ENCODE measurements at places on chromosomes 2 and 18. TPM values are rescaled to one million over a fixed set of nuclear protein-coding genes. Genes with fewer than 3 reads are reported as not detected.

NEU2 gene
- total RNA-seq: not detected

CCDC150 gene
- 1.0 TPM for total RNA-seq

PID1 gene
- 48.7 TPM for total RNA-seq

LONRF2 gene
- 23.8 TPM for total RNA-seq

DNA sequence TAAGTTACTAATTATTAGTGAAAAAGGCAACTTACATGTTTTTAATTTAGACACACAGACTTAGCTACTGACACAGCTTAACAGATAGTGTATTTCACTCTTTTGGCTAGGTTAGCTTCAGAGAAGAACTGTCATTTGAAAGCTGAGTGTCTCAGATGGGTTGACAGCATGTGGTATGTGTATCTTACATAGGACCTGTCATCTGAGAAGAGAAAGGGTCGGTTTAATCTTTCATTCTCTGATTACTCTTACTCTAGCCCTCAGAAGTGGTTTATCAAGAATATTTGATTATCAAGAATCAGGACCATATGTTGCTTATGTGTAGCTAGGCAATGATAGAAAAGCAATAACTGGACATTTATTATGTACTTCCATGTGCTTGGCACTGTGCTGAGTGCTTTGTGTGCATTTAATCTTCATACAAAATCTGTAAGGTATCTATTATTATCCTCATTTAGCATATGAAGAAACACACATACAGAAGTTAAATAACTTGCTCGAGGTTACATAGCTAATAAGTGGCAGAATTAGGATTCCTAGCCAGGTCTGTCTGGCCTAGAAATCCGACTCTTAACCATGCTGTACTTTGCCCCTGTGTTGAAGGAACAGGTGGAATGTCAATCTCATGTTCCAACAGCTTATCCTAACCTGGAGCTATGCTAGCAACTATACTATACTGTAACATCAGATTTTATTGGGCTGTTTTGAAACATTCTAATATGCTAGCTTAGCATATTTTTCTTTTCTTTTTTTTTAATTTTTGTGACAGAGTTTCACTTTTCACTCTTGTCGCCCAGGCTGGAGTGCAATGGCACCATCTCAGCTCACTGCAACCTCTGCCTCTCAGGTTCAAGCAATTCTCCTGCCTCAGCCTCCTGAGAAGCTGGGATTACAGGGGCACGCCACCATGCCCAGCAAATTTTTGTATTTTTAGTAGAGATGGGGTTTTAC, 28.4 kb downstream of the CFLAR start:
- ATAC-seq: no peak

- no peak for ATAC-seq
Measured at GRCh38 chr2:129375632-129376425, 603.6 kb upstream of the RAB6C start.

DNA sequence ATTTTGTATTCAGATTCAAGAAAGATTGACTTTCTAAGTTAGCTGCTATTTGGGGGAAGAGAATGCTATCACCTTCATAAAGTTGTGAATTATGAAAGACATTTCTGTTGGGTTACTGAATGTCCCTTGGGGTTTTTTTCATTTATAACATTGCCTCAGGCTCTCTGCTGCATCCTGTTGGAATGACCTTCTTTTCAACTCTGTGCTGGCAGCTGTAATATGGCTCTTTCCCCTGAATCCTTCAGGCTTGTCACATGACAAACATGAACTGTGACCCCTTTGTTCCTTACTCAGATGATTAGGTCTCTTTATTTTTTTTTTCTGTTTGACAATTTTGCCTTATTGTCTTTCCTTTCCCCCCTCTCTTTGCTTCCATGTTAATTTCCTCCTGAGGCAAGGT, 159.8 kb downstream of the TAF4B start:
- peak; percentile 60 for ATAC-seq

GRCh38 chr2:149741646-149742045, 154.1 kb upstream of the MMADHC start:
- ATAC-seq: no peak

GRCh38 chr2:174826051-174826450, 61.8 kb upstream of the CHRNA1 start:
- ATAC-seq: no peak

DNA sequence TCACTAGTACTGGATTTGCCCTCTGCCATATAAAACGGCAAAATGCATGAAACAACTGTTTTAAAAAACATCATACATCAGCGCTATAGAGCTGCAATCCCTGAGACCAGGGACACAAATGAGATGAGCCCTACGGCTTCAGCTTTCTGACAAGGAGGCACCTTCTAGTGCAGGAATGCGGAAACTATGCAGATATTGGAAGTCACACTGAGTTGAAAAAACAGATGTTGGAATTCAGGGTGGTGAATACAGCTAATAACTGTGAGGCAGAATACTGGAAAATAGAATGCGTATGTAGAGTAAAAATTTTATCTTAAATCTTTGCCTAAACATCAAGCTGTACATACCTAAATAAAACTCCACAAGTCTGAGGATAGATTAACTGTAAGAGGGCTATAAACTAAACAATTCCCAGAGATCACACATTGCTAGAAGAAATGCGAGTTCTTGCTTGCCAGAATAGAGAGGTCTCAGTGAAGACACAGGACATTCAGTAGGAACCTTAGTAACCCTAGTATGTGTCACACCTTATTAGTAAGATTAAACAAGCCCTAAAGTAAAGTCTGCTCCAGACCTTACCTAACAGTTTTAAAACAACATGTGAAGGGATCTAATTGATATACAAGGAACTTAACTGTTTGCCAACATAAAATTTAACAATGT, 541.4 kb upstream of the DDX18 start:
- ATAC-seq: no peak

- no peak for ATAC-seq
Measured at GRCh38 chr18:77096936-77097886, 35.4 kb downstream of the MBP start.

DNA sequence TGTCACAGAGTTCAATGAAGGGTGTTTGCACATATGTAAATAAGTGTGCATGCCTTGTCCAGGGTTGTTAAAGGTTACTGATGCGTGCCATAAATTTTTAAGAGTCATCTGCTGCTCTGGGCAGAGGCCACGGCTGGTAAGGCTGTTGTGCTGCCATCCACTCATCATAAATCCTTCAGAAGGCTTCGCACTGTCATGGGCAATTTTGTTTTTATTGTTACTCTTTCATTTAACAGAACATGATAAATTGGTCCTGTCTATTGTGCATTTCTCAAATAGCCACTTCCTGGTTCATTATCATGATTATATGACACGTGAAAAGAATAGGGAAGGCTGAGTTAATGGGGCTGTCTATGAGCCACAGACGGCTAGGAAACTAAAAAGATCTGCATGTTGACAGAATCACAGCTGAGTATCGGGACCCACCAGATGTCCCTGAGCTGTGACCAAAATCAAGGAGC, 634.3 kb upstream of the SOX11 start:
- no peak for ATAC-seq

DNA sequence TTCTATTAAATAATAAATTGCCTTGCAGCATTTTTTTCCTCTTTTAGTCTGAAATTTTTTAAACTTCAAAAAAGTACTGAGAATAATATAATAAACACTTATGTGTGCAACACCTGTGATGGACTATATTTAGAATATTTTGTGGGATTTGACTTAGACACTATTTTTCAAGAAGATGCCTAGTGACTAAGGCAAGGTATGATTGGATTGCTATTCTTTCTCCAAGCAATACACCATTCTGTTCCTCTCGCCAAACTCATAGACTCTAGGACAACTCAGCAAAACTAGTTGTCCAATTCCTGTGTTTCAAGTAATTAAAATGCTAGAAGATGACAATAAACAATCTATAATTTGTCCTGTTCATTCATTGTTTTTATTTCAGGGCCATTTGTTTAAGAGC, 75.9 kb downstream of the METTL4 start:
- ATAC-seq: no peak

DNA sequence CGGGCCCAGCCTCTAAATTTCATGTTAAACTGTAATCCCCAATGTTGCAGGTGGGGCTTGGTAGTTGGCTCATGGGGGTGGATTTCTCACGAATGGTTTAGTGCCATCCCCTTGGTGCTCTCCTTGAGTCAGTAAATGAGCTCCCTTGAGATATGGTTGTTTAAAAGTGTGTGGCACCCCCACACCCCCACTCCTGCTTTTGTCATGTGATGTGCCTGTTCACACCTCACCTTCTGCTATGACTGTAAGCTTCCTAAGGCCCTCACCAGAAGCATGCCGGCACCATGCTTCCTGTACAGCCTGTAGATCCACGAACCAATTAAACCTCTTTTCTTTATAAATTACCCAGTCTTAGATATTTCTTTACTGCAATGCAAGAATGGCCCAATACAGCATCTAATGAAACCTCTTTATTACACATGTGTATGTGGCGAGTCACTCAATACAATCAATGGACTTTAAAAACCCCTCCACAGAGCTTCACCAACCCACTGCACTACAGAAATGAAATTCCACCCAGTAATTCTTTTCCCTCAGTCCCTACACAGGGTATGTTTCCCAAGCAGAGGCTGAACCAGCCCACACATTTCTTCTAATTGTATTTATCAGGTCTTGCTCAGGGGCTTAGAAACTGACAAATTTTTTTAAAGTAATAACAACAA, 47.3 kb downstream of the WDFY1 start:
- ATAC-seq: no peak
